ENCODE measurements at places on chromosomes 12 and 14.

DNA sequence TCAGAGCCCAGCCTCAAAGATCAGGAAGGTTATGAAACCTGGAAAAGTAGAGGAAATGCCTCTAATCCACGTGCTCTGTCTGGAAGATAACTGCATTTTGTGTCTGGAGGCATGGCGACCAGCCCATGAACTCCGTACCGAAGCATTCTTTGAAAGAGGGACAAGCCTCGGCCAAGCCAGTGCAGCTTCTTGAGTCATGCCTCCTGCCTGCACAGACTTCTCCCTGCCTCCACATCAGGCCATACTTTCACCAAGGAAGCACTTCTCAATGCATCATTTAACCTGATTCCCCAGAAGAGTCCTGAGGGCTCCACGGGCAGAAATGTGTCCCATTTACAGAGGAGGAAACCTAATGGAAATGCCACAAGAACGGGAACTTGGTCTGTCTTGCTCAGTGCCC is 3.4 kb downstream of the ACTN1 start:
- DNase-seq = peak; percentile 89

GRCh38 chr12:130827432-130827831 is 11.6 kb downstream of the STX2 start:
- no peak for DNase-seq

- no peak for DNase-seq
Measured at GRCh38 chr14:31080484-31080883, 54.3 kb upstream of the STRN3 start.

DNA sequence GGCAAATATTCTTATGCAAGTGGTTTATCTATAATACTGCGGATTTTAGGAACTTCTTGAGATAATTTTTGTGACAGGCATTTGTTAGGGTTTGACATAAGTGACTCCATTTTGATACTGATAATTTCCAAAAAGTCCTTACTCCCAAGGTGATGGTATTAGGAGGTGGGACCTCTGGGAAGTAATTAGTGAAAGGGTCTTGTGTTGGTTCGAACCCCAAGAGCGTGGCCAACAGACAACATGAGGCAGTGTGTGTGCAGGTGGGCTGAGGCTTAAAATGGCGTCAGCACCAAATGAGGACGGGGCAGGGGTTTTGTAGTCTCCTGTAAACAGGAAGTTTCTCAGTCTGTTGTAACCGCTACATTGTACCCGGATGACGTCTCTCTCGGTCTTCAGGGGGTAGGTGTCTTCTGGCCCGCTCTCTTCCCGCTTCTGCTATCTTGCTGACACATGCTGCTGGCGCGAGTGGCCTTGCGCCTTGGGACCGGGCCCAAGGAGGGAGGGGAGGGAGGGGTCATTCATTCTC is 1.7 kb upstream of the C12orf43 start:
- DNase-seq = no peak

GRCh38 chr14:95151561-95151960 is 5.8 kb downstream of the DICER1 start:
- DNase-seq = no peak

GRCh38 chr12:65384240-65384639 is 105.8 kb downstream of the MSRB3 start:
- DNase-seq = no peak

GRCh38 chr12:65205886-65206285 is 36.5 kb downstream of the LEMD3 start:
- no peak for DNase-seq

DNA sequence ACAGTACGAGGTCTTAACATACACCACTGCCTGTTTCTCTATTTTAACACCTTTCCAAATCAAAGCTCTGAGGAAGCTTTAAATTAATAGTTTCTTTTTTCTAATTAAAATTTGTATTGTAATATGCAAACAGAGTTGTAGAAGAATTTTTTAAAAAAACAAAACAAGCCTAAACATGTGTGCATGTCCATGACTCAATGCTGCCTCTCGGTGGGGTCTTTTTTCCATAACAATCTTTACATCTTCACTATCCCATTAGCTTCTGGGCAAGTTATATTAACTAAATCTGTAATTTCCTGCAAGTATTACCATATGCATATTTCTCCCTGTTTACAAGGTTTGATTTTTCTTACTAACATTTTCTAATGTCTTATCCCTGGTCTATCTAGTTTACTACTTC is 143.9 kb upstream of the NAV3 start:
- peak; percentile 5 for DNase-seq

DNA sequence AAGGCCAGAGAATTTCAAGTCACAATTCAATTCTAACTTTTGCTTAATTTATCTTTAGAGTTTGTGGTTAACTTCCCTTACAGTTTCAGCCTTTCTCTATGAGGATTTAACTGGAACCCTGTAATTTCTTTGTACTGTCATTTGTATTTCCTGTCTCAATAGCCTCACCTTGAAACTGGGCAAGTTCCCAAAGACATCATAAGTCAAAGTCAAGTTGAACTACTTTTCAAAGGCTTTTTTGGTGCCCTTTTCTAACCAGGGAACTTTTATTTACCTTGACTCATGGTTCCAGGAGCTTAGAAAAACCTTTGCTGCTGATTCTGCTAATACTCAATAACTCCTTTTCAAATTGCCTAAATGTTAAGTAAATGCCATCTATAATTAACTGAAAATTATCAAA is 200.8 kb upstream of the KRR1 start:
- DNase-seq = no peak

DNA sequence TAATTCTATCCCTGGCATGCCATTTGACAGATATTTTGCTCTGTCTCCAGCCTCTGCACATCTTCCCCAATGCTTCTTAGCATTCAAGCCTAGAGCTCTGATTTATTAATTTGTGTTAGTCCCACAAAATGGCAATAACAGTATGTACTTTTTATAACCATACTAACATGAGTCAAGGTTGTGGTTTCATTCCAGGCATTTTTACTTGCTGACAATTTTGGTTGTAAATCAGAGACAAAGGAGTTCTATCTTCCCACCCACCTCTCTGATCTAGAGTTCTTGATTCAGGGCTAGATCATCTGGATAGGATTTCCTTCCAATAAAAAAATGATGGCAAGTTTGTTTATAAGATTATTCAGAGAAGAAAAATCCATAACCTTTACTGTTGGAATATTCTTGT is 18.5 kb upstream of the CISTR start:
- peak; percentile 96 for DNase-seq

- no peak for DNase-seq
Measured at GRCh38 chr12:81626406-81626805, 132.7 kb downstream of the PPFIA2 start.

DNA sequence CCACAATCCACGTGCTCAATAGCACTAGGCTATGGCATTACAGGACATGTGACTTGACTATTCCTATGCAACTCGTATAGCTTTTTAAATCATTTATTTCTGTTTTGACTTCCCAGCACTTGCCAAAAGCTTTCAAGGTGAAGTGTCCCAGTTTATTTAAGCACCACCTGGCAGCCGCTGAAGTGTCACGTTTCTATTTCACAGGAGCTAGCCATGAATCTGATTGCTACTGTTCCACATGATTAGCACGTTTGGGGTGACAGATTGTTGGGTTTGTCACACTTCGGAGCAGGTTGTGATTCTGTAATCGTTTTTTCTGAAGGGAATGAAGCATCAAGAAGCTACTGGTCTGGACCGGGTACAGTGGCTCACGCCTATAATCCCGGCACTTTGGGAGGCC is 39.9 kb upstream of the BICDL1 start:
- DNase-seq = no peak

GRCh38 chr12:104763168-104763805 is 194.8 kb downstream of the SLC41A2 start:
- peak; percentile 35 for DNase-seq

- DNase-seq = no peak
Measured at GRCh38 chr14:49196327-49196726, 389.9 kb downstream of the RPS29 start.

- DNase-seq = no peak
Measured at GRCh38 chr12:83889745-83890144, 1022.9 kb downstream of the SLC6A15 start.

GRCh38 chr12:2779281-2779680 is 15.5 kb upstream of the FKBP4 start:
- DNase-seq = no peak

GRCh38 chr12:57623811-57624390 is 9.1 kb downstream of the B4GALNT1 start:
- no peak for DNase-seq

DNA sequence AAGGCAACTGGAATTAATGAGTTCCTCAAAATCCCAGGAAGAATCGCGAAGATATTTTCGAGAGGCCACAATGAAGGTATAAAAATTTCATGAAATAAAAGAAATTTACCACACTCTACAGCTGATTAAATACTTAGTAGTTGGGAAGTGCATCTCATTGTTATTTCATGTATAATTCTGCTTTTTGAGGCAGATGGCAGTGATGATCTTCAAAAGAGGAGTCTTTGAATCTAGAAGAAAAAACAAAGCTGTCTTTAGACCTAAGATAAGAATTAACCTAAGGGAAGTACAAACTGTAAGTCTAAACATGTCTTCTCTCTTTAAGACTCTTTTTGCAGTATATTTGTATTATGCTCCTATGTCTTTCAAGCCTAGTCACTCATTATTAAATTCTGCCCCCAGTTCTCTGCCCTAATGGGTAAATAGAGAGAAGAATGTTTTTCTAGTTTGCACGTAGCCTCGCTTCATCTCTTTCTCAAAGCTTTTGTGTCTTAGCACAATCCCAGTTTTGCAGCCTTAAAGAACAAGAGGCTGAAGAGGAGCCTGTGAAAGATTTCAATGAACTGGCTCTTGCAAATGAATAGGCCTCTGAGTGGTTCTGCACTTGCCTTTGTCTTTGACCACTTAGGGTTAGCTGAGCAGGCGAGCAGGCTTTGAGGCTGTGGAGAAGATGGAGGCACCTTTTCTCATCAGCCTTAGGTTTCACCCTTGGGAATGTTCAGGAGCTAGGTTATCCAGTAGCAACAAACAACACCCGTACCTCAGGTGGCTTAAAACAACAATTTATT is 32.7 kb downstream of the CFAP54 start:
- DNase-seq = no peak

DNA sequence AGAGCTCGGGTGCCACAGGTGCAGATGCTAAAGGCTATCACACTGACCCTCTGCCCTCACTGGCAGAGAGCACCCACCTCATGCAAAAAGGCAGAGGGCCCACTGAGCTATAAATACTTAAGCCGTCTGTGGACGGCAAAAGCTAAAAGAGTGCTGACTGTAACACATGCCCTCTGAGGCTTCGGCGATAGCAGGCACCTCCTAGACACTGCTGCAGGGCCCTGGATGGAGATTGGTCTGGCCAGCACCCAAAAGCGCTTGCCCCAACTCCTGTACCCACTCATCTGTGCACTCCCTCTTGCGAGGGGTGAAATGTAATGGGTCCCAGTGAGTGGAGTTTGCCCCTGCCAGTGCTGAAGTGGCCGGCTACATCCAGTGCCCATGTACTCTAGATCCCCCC is 148.7 kb downstream of the SLC16A7 start:
- DNase-seq = no peak

DNA sequence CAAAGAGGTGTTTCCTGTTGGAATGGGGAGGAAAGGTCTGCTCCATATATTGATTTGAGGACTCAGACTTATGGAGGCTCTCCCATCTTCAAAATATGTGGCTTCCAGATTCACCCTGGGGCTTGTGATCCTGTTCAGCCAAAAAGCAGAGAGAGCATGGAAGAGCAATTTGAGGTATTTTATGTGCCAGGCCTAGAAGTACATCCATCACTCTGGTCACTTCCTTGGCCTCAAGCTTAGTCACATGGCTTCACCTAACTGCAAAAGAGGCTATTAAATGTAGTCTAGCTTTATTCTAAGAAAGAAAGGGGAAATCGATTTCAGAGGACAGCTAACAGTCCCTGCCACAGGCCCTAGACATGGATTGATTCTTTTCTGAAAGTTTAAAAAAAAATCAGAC is 86.2 kb downstream of the C12orf50 start:
- DNase-seq = no peak

DNA sequence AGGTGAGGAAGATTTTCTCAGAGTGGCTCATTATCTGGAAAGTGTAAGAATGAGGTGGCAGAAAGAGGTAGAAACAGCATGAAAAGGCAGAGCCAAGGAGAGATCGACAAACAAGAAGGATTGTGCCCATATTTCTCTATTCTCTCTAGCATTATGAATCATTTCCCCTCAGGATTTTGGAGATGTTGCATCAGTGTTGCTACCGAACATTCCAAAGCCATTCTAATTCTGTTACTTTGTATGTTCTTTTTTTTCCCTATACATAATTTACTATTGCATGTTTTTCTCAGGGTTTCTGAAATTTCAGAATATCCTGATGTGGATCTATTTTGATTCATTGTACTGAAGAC is 61.4 kb downstream of the KICS2 start:
- peak; percentile 82 for DNase-seq

DNA sequence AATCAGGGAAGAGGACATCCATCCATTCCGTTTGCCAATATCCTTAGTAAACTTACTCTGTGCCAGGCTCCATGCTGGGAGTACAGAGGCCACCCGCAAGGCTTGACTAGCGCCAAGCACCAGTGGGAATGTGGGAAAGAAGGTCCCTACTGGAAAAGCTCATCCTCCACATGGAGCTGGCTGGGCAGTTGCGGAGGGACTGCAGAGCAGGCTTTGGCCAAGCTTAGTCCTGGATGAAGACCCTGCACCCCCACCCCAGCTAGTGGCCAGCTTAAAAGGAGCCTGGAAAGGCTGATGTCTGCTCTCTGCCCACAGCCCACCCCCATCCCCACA is 22.4 kb upstream of the EIF2B2 start:
- DNase-seq = peak; percentile 43

- DNase-seq = no peak
Measured at GRCh38 chr14:25887251-25887878, 710.5 kb downstream of the NOVA1 start.

DNA sequence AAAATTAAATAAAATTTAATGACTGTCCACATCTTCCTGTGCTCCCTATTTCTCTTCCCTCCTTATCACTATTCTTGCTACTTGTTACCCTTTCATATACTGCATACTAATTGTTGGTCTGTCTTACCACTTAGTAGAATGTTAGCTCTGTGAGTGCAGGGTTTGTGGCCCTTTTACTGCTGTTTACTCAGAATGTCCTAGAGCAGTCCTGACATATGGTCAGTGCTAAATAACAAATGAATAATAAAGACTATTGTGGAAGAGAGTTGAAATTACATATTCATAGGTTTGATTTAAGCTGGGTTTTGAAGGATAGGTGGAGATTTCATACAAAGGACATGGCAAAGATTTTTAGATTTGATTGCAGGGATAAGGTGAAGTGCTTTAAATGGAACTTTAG is 24.5 kb downstream of the KTN1 start:
- DNase-seq = no peak

GRCh38 chr12:62468935-62469334 is 2.3 kb downstream of the MON2 start:
- DNase-seq = no peak

- DNase-seq = peak; percentile 49
Measured at GRCh38 chr12:28998662-28999120, 150.4 kb upstream of the FAR2 start.

- peak; percentile 66 for DNase-seq
Measured at GRCh38 chr14:94355191-94355794, 32.2 kb upstream of the SERPINA6 start.

DNA sequence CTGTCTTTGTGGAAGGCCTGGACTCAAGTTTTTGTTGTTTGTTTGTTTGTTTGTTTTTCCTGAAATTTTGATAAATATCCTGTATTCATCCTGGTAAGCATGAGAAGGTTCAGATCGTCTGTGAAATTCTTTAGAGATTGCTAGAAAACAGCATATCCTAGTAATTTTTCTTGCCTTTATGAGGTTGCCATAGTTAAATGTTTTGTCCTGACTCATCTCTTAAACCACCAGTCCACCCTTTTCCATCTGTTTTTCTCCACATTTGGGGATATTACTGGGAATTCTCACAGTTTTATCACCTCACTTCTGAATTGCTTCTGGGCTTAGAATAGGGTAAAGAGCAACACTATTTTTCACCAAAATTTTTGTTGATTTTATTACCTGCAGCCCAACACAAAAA is 248.3 kb downstream of the FBXL14 start:
- peak; percentile 81 for DNase-seq

Measured in EH (cell line).